ENCODE measurements at places on chromosomes 3 and 15.

GRCh38 chr15:92411256-92411655, 17.6 kb downstream of the ST8SIA2 start:
- DNase-seq, result no peak

DNA sequence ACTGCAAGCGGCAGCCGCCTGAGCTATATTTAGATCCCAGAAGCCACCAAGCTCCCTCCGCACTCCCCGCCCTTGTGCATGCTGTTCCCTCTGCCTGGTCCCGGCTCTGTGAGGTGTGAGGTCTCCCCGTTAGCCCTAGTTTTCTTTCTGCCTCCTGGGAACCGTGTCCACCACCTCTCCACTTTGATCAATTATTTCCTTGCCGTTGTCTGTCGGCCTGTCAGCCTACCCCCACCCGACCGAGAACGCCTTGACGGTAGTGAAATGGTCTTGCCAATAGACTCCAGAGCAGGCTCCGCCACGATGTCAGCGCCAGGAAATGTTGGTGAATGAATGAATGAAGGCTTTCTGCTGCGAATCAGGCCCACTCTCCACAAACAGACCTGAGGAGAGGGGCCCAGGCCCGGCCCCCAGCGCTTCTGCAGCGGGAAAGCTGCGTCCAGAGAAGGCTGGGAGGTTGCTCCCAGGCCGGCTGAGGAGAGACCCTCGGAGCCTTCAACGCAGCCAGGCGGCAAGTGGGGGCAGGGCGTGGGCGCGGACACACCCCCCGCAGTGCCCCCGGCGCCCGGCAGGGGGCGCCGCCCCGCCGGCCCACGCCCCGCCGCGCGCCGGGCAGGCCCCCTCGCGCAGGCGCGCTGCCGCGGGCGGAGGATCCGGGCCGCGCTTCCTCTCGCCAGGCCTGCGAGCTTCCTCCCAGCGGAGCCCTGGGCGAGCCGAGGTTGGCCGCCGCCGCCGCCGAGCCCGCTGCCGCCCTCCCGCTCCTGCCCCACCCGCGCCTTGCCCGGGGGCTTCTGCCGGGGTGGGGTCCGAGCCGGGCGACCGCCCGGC, at the start of gene CSK:
Gene CSK (plus strand): TSS at position 650 of the 828 bp plus-strand sequence. CDS start 16,218 bp downstream, outside the sequence.
- DNase-seq, result peak; percentile 84

- DNase-seq, result no peak
Observed at GRCh38 chr15:67700023-67700422, 125.3 kb upstream of the SKOR1 start.

DNA sequence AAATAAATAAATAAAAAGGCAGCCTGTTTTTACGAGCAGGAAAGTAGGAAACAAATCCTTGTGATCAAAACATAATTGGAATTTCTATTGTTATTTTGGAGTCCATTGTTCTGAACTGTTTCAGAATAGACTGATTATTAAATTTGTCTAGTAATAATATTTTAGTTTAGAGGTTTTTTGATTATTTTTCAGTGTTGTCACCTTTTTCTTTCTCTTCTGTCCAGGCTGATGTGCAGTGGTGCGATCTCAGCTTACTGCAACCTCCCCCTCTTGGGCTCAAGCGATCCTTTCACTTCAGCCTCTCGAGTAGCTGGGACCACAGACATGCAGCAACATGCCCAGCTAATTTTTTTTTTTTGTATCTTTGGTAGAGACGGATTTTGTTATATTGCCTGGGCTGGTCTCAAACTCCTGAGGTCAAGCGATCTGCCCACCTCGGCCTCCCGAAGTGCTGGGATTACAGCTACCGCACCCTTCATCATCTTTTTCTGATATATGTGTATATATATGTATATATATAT, 38.0 kb downstream of the KAT2B start:
- DNase-seq, result no peak

- DNase-seq, result no peak
Observed at GRCh38 chr3:185401319-185401955, 38.5 kb downstream of the MAP3K13 start.

- DNase-seq, result no peak
Observed at GRCh38 chr3:116669576-116669975, 40.0 kb upstream of the TUSC7 start.

DNA sequence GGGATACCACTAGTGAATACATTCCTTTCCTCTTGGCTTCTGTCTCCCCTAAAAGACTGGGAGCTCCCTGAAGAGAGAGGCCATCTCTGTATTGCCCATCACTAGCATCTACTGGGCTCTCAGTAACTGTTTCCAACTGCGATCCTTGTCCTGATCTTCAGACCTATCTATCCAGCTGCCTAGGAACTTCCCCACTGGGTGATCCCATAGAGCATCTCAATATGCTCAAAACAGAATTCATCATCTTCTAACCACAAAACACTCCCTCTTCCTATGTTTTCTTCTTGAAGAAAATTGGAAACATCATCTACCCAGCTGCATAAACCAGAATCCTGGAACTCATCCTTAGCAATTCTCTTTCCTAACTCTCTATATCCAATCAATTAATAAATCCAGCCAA, 54.6 kb downstream of the PLD1 start:
- DNase-seq, result no peak

DNA sequence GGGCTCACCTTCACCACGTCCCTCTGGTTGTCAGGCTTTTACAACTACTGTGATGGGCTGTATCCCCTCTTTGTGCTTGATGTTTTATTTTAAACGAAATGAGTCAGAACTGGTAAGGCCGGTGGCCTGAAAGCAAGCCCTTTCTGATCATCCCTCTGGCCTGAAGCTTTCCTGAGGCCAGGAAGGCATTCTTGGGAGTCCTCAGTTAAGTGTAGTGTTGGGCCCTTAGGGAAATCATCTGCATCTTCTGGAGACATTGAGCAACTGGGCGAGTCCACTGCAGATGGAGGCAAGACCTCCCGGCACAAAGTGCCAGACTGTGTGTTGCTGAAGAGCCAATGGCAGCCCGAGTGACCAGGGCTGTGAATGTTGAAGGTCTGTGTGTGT, 33.0 kb upstream of the AMOTL2 start:
- DNase-seq, result no peak

DNA sequence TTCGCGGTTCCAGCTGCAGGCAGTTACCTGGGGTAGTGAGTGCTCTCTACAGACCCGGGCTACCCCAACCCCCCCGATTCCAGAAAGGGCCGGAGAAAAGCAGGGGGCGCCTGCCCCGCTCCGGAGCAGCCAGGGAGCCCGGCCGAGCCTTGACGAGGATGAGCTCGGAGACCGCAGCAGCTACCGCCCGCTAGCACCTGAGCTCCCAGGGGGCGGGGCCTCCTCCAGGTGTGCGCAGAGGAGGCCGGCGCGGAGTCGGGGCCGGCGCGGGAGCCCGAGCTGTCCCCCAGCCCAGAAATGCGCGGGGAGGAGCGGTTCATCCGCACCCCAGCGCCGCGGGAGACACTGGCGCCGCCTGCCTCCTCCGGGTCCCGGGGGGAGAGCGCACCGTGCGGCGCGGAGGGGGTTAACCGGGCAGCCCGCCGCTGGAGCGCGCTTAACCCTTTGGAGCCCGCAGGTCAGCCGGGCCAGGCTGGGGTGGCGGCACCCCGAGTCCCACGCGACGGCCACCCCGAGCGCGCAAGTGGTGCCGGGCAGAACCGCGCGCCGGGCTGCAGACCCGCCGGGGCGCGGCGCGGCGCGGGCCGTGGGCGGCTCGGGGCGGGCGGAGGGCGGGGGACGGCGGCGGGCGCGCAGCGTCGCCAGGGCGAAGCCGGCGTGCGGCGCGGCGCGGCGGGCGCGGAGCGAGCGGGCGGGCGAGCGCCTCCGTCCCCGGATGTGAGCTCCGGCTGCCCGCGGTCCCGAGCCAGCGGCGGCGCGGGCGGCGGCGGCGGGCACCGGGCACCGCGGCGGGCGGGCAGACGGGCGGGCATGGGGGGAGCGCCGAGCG, at the start of gene CACNA1D:
Gene CACNA1D (plus strand): TSS at position 649 of the 829 bp plus-strand sequence. CDS start 556 bp downstream, outside the sequence.
- DNase-seq, result no peak

DNA sequence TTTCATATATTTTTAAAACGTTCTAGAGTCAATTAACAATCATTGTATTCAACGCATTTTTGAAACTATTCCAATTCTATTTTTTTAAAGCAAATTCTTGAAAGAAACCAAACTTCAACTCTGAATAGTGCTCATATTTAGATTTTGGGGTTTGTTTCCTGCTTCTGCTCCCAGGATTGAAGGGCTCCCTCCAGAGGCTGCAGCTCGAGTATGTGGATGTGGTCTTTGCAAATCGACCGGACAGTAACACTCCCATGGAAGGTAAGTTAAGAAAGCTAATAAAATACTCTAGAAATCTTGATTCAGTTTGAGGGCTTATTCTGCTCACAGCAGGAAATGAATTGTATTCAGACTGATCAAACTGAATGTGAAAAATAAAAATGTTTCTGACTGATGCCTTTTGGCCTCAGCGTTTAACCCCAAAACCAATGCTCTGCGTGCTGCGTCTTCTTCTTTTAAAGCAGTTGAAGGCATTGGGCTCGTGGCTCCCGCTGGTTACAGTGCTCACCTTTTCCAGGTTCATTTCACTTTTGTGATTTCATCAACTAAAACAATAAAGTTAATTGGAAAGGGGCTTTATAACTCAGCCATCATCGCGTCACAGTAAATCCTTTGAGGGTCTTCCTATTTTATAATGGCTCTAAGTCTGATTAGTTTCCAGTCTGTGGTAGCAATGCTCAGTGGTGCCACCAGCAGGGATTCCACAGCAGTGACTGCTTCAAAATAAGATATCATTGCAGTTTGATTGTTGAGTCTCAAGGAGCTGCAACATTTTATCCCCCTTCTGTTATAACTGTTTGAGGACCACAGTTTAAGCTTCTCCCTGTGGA, 80.1 kb downstream of the SSR3 start:
- DNase-seq, result peak; percentile 28

GRCh38 chr3:18044971-18045880, 302.8 kb upstream of the TBC1D5 start:
- no peak for DNase-seq

- no peak for DNase-seq
Observed at GRCh38 chr3:53005338-53005737, 40.5 kb downstream of the SFMBT1 start.

- no peak for DNase-seq
Observed at GRCh38 chr3:192212335-192212734, 515.0 kb downstream of the FGF12 start.

GRCh38 chr3:140830391-140830790, 111.2 kb upstream of the SLC25A36 start:
- no peak for DNase-seq

- no peak for DNase-seq
Observed at GRCh38 chr15:85727068-85727467, 67.7 kb downstream of the KLHL25 start.

- no peak for DNase-seq
Observed at GRCh38 chr15:39114690-39115378, 466.0 kb upstream of the THBS1 start.

- peak; percentile 22 for DNase-seq
Observed at GRCh38 chr15:69668039-69668705, 215.6 kb downstream of the RPLP1 start.

- DNase-seq, result no peak
Observed at GRCh38 chr3:49611719-49612118, 57.4 kb downstream of the BSN start.

GRCh38 chr3:99762901-99763300, 54.8 kb upstream of the CMSS1 start:
- no peak for DNase-seq

DNA sequence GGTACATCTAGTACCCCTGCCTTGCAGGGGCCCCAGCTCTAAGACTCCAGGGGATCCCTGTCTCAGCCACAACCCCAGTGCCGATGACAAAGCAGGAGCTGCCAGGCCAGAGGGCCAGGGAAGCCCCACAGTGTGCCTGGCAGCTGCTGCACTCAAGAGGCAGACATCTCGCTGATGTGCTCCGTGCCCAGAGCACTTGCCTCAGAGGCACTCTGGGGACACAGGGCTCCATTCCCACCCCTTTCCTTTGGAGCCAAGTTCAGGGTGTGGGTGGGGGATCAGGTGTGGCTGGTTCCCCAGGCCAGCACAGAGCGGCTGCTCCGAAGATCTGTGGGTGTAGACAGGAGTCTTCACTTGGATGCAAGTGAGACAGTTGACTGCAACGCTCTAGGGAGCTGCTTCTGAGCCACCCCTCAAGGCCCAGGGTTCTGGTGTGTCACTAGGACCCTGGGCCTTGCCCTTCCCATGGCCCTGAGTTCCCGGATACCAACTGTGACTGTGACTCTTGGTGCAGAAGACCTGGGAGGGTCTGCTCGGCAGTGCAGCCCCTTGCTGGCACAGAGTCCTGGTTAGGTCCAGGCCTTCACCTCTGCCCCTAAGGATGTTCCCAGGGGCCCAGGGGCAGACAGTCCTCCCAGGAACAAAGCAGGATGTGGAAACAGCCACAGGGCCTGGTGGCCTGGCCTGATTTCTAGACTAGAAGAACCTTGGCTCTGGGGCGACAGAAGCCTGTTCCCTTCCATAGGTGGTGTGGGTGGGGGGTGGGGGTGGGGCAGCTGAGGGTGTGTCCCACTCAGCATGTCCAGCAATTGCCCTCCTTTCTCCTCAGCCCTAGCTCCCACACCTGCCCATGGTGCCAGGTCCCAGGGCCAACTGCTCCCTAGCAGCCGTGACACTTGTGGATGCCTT, 2.5 kb downstream of the NT5DC2 start:
- DNase-seq, result no peak

DNA sequence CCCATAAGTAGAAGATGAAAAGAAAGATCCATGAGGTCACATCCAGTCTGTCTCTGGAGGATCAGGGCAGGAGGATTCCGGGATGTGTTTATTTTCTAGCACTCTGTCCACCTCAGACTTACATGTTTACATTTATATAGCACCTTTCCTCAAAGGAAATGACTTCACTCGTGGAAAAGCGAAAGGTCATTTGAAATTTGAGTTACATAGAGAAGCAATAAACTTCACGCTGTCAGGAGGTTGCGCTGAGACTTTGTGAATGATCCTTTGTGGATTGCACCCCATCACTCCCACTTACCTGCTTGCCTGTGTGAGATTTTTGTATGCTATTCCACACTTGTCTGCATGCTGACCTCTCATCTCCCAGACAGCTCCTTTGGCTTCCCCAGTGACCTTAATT, 540.5 kb downstream of the AGBL1 start:
- no peak for DNase-seq

DNA sequence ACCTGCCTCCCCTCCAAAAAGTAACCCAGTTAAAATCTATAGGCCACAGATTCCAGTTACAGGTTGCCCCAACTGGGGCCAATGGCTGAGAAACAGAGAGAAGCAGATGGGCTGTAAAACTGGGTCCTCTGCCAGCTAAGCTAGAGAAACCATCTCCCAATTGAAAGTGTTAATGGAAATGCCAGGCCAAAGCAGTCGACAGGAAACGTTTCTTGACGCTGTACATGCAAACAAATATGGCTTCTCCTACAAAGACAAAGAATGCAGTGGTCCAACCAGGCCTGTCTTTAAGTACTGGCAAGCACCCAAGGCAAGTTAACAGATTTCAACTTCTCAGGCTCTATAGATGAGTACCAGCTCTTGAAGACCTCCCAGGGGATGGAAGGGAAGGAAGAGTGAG, 71.3 kb downstream of the MAGI1 start:
- no peak for DNase-seq

DNA sequence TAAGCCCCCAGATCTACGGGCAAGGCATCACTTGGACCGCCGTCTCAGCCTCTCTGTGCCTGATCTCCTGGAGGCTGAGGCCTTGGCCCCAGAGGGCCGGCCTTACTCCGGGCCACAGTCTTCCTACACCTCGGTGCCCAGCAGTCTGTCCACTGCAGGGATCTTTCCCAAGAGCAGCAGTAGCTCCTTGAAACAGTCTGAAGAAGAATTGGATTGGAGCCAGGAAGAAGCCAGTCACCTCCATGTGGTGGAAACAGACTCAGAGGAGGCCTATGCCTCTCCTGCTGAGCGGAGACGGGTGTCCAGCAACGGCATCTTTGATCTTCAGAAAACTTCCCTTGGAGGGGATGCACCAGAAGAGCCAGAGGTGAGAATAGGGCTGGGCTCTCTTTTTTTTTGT, 67.0 kb downstream of the MCTP2 start:
- peak; percentile 71 for DNase-seq

GRCh38 chr3:125651244-125651643, 55.9 kb upstream of the OSBPL11 start:
- DNase-seq, result no peak

GRCh38 chr3:120623727-120624093, 27.6 kb downstream of the NDUFB4 start:
- DNase-seq, result no peak
